ENCODE measurements at places on chromosomes 12 and 14. TPM values are rescaled to one million over a fixed set of nuclear protein-coding genes. Genes with fewer than 3 reads are reported as not detected.
A peak's percentile ranks its signal among the peaks of the same experiment; 100 is the strongest.

TRAF3 gene
- 10.3 TPM for total RNA-seq

- DNase-seq: no peak
These were observed 45.5 kb downstream of the PRIMA1 start for GRCh38 chr14:93742761-93743160.

GRCh38 chr14:23071921-23072539 lies 14.7 kb upstream of the CDH24 start:
- no peak for DNase-seq

GRCh38 chr12:26319511-26319910 lies 124.1 kb downstream of the SSPN start:
- peak; percentile 55 for DNase-seq

Measured in heart right ventricle (tissue), 16 donors.